Esophagus muscularis mucosa (tissue), 4 donors: ENCODE measurements at places on chromosomes 11 and 22. TPM values are rescaled to one million over a fixed set of nuclear protein-coding genes. Genes with fewer than 3 reads are reported as not detected.

CD3E gene
- total RNA-seq = 0.71 TPM

P2RY2 gene
- not detected for total RNA-seq

SMIM35 gene
- total RNA-seq = not detected

- no peaks in the 10 kb centered on the region for H3K27me3 ChIP-seq
- no peak for DNase-seq
- peak overlapping the region; percentile 100 for H3K27ac ChIP-seq
These were observed 335 bp downstream of the TMEM138 start for GRCh38 chr11:61362542-61362875.

DNA sequence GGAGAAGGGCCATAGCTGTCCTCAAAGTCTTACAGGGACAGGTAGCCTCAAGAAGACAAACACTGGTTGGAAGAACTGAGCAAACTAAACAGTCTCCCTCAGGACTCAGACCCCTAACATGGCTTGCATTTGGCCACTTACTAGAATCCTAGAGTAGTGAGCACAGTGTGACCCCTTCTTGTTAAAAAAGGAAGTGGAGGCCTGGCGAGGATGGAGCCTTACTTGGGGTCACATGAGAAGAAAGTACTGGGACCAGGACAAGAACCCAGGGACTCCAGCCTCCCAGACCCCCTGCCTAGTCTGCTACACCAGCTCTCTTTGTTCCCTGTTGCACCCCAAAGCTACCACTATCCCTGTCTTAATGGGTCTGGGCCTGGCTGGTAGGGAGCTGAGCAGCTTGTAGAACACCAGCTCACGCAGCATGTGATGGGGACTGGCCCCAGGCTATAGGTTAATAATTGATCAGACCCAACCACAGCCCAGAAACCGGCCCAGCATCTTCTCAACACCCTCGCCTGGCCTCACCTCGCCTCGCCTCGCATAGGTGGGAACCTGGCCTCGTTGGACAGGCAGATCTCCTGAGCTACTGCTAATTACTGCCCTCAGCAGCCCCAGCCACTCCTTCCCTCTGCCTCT is 17.6 kb downstream of the DGAT2 start:
- no peaks in the 10 kb centered on the region for H3K36me3 ChIP-seq
- H3K4me3 ChIP-seq = no peak overlapping the region
- H3K27ac ChIP-seq = no peak overlapping the region
- DNase-seq = no peak
- H3K4me1 ChIP-seq = no peaks in the 10 kb centered on the region
